ENCODE measurements at places on chromosomes 12 and 14.

GRCh38 chr14:94427016-94427613 is 25.5 kb downstream of the SERPINA11 start:
- DNase-seq: no peak

GRCh38 chr12:9340422-9341259 is 132.4 kb upstream of the PZP start:
- DNase-seq: no peak

DNA sequence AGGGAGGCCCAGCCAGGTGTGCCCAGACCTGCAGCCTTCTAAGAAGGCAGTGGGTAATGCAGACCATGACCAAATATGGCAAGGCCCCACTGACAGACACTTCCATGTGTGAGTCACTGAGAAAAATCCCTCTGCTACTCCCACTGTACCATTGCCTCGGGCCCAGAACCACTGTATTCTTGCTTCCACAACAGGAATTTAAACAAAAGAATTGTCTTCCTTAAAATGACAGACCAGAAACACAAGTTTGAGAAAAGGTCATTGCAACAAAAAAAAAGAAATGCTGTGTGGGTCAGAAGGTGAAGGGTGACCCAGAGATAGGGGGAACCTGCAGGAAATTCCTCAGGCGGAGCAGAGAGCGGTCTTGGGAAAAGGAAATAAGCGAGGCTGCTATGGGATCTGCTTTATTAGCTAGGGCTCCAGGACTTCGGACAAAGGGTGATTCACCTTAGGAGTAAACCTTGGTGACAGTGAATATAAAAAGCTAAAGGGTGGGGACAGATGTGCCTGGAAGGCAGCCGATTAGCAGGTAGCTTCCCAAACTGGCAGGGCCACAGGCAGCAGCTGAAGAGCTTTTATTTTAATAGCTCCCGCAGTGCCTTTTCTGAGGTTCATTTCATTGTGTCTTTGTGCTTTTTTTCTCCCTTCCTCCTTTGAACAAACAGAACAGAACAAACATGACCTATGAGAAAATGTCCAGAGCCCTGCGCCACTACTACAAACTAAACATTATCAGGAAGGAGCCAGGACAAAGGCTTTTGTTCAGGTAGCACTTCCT is 185.3 kb upstream of the BCL2L14 start:
- no peak for DNase-seq

DNA sequence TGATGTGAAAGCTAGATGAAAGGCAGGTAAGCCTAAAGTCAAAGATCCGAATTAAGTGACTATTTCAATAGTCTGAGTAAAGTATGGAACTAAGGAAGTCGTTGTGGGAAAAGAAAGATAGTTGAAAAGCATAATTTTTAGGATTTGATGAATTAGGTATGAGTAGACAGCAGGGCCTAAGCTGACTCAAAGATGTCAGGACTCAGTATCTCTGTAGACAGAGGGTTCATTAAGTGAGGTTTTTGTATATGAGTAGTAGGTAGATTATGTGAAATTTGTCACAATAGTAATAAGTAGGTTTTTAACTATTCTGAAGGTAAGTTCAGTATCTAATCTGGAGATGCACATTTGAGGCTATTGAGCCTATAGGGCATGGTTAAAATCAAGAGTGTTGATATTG is 196.4 kb downstream of the RASSF9 start:
- no peak for DNase-seq

- no peak for DNase-seq
Observed at GRCh38 chr12:76083246-76083903, 1.1 kb downstream of the NAP1L1 start.

- DNase-seq: no peak
Observed at GRCh38 chr12:54047964-54048303, 5.7 kb upstream of the HOXC4 start.

- no peak for DNase-seq
Observed at GRCh38 chr12:112413855-112414625, 4.6 kb upstream of the RPL6 start.

- DNase-seq: no peak
Observed at GRCh38 chr12:43277651-43278540, 274.1 kb downstream of the ADAMTS20 start.

DNA sequence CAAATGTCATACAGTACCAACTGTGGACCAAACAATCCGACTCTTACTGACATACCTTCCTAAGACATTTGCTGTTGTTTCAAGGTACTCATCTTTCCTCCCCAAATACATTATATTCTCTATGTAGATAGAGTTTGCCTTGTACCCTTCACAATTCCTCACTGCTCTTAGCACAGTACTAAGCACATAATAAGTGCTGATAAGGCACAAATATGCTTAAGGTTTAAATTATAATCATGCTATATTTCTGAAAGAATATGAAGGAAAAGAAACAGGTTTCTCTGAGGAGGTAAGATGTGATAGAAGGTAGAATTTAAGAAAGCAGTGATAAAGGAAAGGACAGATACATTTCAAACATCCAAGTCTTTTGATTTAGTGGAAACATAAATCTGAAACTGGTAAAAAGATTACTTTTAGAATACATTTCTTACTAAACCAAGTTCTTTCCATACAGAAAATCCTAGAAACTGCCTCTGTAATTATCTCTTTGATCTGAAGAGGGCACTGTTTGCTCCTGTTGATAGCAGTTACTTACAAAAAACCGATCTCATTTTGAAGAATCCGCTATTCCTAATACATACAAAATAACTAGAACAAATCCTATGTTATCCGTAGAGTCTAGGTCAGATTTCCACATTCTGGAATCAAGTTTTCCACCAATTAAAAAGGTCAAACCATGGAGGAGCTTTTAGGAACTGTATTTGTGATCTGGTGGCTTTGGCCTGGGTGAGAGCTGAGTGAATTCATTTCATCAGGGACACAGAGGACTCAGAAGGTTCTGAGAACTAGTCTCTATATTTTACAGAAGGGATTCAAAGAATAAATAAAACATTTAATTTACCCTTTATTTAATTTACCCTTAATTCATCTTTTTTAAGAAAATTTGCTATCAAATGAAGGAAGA is 311.9 kb downstream of the DAD1 start:
- no peak for DNase-seq

DNA sequence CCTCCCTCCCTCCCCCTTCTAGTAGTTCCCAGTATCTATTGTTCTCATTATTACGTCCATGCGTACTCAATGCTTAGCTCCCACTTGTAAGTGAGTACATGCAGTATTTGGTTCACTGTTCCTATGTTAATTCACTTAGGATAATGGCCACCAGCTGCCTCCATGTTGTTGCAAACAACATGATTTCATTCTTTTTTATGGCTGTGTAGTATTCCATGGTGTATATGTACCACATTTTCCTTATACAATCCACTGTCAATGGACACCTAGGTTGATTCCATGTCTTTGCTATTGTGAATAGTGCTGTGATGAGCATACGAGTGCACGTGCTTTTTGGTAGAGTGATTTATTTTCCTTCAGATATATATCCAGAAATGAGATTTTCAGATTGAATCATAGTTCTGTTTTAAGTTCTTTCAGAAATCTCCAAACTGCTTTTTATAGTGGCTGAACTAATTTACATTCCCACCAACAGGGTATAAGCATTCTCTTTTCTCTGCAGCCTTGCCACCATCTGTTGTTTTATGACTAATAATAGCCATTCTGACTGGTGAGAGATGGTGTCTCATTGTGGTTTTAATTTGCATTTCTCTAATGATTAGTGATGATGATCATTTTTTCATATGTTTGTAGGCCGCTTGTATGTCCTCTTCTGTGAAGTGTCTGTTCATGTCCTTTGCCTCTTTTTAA is 17.9 kb upstream of the CLEC7A start:
- no peak for DNase-seq

DNA sequence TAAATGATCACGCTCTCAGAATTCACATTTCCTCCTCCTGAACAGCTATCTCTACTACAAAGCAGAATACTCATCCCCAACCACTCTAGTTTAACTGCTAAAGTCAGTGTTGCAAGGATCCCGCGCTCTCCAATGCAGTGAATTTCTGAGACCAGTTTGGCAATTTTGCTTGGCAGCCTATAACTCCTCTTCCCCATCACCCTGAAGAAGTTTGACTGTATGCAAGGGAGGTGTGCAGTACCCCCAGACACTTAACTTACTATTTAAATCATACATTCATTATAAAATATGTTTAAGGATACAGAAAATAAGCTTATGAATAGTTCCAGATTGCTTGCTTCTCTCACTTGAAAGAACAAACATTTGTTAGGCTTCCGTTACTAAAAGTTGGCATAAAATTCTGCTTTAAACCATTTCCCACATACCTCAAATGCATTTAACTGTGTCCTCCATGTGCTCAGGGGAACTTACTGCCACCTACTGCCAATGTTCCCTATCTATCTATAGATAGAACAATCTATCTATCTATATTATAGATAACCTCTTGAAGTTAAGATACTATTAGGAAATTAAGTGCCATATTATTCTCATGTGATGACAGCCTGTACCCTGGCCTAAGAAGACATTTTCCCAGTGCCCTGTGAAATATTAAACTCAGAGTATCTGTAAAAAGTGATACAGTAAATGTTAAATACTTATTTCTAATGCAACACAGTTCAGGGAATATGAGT is 2.4 kb downstream of the LGR5 start:
- no peak for DNase-seq

- no peak for DNase-seq
Observed at GRCh38 chr12:70885956-70886355, 34.6 kb downstream of the PTPRR start.

- no peak for DNase-seq
Observed at GRCh38 chr12:22640851-22641250, 15.9 kb downstream of the ETNK1 start.

DNA sequence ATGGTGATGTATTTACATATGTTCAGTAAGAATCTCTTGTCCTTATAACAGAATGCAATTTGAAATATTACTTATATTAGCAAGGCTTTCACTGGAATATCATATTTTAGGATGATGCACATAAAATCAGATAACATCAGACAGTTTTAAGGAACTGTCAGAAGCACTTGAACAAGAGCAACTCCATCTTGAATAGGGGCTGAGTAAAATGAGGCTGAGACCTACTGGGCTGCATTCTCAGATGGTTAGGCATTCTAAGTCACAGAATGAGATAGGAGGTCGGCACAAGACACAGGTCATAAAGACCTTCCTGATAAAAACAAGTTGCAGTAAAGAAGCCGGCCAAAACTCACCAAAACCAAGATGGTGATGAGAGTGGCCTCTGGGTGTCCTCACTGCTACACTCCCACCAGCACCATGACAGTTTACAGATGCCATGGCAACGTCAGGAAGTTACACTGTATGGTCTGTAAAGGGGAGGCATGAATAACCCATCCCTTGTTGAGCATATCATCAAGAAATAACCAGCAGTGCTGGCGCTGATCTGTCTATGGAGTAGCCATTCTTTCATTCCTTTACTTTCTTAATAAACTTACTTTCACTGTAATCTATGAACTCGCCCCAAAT is 27.6 kb upstream of the ETV6 start:
- no peak for DNase-seq

GRCh38 chr14:59067127-59067894 is 121.2 kb upstream of the DAAM1 start:
- DNase-seq: no peak

- DNase-seq: no peak
Observed at GRCh38 chr12:77357655-77358054, 292.3 kb upstream of the E2F7 start.

DNA sequence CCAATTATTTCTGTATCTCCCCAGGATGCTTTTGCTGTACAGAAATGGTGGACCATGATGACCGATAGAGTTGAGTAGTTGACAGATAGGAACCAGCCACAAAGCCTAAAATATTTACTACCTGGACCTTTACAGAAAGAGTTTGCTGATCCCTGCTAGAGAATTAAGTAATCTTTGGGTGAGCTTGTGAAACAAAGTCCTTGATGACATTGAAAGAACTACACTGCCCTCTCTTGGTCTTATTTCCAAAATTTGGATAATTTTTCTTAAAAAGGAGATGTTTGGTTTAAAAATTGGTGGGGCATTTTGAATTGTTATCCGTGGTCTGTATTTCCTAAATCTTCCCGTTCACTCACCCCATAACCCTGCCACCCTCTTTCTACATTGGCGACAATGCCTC is 13.7 kb upstream of the TCTN1 start:
- DNase-seq: no peak

GRCh38 chr14:23365036-23365731 is at the start of gene EFS:
TSS of gene EFS (minus strand) at chr14:23365172. CDS start at chr14:23365025, 147 bp downstream.
- DNase-seq: no peak

- no peak for DNase-seq
Observed at GRCh38 chr14:105148604-105149145, 19.9 kb downstream of the JAG2 start.

- peak; percentile 70 for DNase-seq
Observed at GRCh38 chr12:51820526-51821439, 27.7 kb downstream of the FIGNL2 start.

- no peak for DNase-seq
Observed at GRCh38 chr12:71134405-71134804, 23.4 kb downstream of the TSPAN8 start.

GRCh38 chr12:59834659-59835474 is 239.0 kb downstream of the SLC16A7 start:
- DNase-seq: no peak

DNA sequence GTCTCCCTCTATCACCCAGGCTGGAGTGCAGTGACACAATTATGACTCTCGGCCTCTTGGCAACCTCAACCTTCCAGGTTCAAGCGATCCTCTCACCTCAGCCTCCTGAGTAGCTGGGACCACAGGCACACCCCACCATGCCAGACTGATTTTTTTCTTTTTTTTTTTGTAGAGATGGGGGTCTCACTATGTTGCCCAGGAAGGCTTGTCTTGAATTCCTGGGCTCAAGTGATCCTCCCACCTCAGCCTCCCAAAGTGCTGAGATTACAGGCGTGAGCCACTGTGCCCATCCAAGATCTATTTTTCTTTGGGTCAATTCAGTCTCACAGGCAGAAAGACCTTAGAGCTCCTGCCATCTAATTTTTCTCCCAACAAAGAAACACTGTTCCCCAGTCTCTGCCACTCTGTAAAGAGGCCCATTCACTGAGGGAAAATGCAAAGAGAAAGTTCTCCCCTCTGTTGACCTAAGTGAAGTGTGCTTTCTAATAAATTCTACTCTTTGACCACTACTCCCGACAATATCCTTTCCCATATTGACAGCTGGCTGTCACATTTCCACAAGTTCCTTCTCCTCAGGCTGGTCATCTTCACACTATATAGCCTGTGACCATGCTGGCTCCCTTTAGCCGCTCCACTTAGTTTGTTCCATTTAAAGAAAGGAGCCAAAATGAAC is 23.3 kb downstream of the TMED8 start:
- no peak for DNase-seq

GRCh38 chr14:34003691-34004090 is 52.8 kb upstream of the EGLN3 start:
- no peak for DNase-seq

GRCh38 chr14:73753887-73754795 is 40.0 kb upstream of the PNMA1 start:
- DNase-seq: no peak

DNA sequence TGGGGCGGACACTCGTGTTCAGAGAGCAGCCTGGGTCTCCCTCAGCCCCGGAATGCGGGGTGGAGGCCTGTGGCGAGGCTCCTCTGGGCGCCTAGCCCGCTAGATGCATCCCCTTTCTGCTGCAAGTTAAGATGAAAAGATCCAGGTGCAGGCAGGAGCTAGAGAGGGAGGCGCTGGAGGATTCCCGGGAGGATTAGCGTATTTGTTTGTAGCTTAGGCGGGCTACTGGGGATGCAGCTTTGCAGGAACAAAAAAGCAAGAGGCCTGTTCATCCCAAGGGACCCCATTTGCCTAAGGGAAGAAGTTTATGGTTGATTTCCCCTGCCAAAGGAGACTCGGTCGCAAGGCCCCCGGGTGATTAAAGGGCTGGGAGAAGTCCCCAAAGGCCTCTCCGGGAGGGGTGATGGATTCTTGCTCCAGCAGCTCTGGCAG is 824 bp downstream of the CCDC177 start:
- no peak for DNase-seq
